Ecto neural progenitor cell (in vitro differentiated cells): ENCODE measurements at places on chromosomes 3 and 15.

DNA sequence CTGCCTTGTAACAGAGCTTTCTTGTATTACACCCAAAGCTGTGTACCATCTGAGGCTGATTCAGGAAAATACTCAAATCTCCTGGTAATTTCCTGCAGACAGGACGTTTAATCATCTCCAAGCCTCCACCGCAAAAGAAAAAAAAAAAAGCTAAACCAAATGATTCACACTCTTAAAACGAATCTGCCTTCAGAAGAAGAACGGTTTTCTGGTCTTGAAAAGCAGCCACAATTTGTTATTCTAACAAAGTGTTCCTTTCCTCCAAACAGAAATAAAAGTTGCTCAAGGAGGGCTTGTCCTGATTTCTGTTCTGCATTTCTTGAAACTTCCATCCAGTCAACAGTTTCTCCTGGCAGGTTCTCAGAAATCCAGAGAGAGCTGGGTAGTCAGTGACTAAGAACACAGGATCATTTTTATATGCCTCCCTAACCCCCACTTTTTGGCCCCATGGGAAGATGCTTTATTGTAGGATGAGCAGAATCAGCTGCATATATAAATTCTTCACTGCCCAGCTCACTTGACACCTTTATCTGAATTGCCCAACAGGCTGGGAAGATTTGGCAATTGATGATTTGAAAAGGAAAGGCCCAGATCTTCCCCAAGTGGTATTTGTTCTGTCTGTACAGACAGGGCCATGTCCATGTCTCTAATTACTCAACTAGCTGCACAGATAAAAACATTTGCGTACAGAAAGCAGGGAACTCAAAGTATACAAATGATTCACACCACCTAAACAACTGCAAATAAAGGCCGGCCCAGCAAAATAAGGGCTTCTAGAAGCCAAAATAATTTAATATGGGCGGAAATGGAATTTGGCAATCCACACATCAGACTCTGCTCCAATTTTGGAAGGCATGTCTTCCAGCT lies 41.0 kb upstream of the PRICKLE2 start:
- DNase-seq = peak; percentile 28

DNA sequence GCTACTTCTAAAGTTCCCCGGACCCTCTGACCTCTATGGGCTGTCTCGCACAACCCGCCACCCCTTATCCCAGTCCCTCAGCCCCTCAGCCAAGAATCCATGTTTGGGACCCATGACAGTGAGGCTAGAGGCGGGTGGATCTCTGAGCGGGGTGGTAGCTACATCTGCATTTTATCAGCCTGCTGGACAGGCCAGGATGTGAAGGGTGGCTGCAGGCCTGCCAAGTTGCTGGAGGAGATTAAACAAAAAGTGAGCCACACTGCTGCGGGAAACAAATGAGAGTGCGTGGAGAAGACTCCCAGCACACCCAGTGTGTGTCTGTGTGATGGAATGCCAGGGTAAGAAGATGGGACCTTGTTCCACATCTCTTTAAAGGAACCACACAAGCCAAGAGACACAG lies 51.1 kb upstream of the SPATA12 start:
- DNase-seq = no peak

GRCh38 chr15:67290319-67290718 lies 35.7 kb downstream of the IQCH start:
- no peak for DNase-seq

GRCh38 chr3:14410503-14411165 lies 8.2 kb downstream of the SLC6A6 start:
- DNase-seq = no peak

DNA sequence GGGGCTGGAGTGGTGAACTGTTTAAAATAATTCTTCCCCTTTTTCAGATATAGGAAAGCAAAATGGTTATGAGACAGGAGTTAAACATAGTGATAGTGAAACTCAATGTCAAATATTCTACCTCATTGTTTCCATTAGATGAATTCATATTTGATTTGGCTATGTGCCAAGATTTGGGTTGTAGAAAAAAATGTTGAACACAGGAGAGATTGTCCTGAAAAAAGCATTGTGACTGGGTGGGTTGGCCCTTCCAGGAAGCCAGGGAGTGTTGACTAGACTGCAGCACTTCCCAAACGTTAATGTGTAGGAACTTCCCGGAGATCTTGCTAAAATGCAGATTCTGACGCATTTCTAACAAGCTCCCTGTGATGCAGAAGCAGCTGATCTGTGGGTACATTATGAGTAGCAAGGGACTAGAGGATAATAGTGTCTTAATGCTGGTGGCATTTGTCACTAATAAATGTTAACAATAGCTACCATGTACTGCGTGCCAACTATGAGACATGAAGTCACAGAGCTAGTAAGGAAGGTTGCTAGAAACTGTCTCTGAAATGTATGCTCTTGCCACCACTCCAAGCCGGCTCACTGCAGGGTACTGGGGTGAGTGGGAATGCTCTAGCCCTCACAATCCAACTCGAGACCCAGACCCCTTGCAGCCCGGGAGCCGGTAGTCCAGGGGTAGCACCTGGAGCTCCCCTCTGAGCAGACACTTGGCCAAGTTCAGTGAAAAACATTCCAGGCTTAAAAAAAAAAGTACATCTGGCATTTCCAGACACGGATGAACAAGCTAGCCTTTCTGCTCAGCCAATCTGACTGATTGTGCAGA lies 120.6 kb downstream of the CD47 start:
- DNase-seq = no peak

GRCh38 chr3:125428216-125428830 lies 53.2 kb upstream of the ZNF148 start:
- DNase-seq = no peak

DNA sequence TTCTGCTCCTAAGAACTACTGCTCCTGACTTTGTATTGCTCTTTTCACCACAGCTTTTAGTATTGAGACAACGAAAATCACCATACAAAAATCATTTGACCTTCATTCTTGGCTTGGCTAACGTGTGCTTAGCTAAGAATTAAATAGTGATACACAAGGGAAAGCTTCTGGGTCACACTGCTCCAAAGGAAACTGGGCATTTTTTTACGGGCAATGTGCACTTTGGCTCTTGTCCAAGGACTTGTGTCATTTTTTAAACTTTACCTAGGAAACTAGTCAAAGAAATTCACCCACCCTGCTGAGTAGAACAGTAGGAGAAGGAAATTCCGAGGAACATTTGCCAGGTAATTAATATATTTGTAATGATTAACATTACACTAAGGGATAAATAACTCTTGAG lies 19.8 kb downstream of the WDR72 start:
- DNase-seq = no peak

DNA sequence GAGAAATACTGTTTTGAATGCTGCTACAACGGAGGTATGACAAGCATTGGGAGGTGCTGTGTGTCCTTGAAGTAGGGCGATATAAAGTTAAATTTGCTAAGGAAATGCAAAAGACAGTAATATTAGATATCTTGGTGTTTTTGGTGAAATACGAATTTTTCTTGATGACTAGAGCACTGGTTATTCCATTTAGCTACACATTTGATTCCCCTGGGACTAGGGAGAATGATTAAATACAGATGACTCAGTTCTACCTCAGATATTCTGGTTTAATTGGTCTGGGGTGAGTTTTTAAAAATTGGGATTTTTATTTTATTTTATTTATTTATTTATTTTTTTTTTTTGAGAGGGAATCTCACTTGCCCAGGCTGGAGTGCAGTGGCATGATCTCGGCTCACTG lies 18.7 kb upstream of the GADL1 start:
- DNase-seq = no peak

GRCh38 chr3:65560133-65560532 lies 478.6 kb downstream of the MAGI1 start:
- DNase-seq = no peak

DNA sequence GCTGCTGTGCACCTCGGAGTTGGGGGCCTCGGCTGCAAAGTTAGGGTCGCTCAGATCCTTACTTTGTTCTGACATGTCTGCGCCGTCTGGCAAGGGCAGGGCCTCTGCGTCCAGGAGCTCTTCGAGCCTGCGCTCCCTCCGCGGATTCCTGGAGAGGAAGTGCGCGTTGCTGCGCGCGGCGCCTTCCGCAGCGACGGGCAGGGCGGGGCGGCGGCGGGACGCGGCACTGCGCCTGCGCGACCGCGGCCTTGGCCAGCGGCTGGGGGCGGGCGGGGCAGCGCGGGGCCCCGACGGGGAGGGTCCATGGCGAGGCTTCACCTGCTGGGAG lies at the start of gene NDN:
Gene NDN, minus strand, starts transcription at position 163 of the 328 bp plus-strand sequence. Its CDS starts 88 bp downstream, at position 75.
- DNase-seq = peak; percentile 77

GRCh38 chr15:45704329-45705249 lies 69.8 kb downstream of the SQOR start:
- peak; percentile 79 for DNase-seq

GRCh38 chr3:22585911-22586310 lies 617.2 kb upstream of the UBE2E2 start:
- DNase-seq = no peak

DNA sequence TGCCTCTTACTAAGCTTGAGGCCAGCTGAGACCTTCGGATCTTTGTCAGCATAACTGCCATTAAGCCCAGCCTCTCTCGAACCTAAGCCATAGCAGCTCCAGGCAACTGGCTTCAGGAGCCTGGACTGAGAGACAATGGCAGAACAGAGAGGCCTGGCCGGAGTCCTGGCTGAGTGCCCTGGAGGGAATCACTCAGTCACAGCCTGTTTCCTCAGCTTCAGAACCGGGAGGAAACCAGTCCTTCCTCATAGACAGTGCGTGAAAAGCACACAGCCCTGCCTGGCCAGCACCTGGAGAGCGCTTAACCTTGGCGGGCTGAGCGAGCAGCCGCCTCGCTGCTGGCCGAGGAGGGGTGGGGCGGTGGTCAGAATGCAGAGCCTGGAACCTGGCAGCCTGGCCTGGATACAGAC lies 21.6 kb downstream of the RNU5B-1 start:
- DNase-seq = peak; percentile 67

DNA sequence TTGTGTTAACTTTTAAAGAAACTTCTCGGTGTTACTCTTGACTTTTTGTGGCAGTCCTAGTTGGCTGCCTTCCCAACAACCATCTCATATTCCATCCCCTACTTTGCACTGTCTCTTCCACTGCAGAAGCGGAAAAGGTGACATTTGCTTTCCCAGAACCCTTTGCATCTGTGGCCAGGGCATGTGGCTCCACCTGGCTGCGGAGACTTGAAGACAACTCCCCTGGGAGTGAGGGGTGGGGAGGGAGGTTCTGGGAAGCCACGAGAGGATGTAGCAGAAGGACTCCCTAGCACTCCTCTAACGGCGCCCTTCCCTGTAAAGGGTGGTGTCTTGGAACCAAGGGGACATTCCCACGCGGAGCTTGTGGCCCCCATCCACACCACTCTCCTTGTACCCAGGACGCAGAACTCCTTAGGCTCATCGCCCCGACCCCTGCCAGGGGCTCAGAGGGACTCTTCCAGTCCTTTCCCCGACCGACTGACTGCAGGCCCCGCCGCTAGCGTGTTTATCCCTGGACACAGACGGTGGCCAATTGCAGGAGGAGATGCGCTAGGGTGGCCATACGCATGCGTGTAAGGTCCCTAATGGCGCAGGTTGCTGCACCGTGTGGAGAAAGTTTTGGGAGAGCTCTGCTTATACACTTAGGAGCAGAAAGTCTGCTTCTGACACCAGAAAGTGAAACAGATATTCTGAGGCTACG lies 33.2 kb upstream of the SECISBP2L start:
- DNase-seq = no peak

- DNase-seq = no peak
These were observed 41.6 kb downstream of the MRAS start for GRCh38 chr3:138389841-138390581.

- no peak for DNase-seq
These were observed 4.0 kb upstream of the POPDC2 start for GRCh38 chr3:119664370-119664769.

DNA sequence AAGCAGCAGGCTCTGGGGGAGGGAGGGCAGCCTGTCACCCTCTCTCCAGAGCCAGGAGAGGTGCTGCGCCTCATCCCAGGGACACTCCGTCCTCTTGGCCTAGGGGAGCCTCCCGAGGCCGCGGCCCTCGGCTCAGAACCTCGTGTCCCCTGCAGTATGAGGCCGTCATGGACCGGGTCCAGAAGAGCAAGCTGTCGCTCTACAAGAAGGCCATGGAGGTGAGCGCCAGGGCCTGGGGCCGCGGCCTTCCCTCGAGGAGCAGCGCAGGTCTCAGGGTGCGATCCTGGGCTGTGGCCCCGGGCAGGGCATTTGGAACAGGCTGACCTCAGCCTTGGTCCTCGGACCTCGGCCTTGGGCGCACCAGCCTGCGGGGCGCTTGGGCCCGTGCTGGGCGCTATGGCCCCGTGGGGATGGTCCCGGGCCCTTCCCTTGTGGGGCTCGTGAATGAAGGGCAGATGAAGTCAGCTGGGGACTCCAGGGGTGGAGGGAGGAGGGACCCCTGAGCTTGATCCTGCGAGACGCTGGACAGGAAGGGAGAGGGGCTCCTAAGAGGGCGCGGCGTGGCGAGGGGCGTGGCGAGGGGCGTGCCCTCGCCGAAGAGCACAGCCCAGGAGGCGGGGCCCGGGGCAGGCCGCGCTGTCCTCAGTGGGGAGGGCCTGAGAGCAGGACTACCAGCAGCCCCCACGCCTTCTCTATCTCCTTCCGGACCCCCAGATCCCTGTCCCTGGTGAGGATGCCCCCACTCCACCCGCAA lies 32.9 kb downstream of the PSTPIP1 start:
- DNase-seq = peak; percentile 68

- no peak for DNase-seq
These were observed 72.5 kb downstream of the MGLL start for GRCh38 chr3:127749787-127750225.

- DNase-seq = no peak
These were observed 6.2 kb upstream of the PTPN23 start for GRCh38 chr3:47374587-47374986.

GRCh38 chr3:76025561-76025960 lies 240.2 kb upstream of the ZNF717 start:
- no peak for DNase-seq

DNA sequence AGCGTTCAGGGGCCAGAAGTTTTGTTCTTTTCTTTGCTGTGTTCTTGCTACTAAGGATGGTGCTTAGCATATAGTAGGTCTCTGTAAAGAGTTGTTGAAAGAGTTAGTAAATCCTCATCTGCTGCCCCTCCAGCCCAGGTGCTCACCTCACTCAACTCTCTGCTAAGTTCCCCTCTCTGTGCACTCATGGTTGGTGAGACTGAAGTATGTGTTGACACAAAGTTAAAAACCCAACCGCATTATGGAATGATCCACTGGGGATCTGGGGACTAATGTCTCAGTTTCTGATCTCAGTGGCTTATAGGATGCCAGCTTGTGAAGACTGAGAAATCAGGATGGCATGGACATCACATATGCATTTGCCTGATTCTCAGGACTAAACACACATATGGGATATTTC lies 13.8 kb downstream of the RYR3 start:
- no peak for DNase-seq

GRCh38 chr15:44066211-44066827 lies 128.8 kb downstream of the FRMD5 start:
- DNase-seq = peak; percentile 60

DNA sequence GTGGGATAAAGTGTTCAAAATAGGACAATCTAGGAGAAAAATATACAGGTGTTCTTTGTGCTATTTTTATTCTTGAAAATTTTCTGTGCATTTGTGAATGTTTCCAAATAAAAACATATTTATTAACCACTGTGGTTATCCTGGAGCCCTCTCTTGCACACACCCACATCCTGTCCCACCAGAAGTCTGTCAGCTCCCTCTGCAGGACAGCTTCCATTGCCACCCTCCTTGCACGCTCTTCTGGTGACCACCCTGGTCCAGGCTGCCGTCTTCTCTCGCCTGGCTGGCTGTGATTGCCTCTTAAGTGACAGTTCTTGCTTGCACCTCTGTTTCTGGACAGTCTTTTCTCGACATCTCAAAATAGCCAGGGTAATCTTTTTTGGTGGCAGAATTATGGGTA lies 394.0 kb downstream of the LRTM1 start:
- DNase-seq = peak; percentile 25

GRCh38 chr15:89131731-89132130 lies 43.5 kb downstream of the ABHD2 start:
- no peak for DNase-seq
